ENCODE measurements at places on chromosomes 3 and 15.

- DNase-seq = no peak
Measured at GRCh38 chr3:26259176-26259575, 363.4 kb upstream of the LRRC3B start.

DNA sequence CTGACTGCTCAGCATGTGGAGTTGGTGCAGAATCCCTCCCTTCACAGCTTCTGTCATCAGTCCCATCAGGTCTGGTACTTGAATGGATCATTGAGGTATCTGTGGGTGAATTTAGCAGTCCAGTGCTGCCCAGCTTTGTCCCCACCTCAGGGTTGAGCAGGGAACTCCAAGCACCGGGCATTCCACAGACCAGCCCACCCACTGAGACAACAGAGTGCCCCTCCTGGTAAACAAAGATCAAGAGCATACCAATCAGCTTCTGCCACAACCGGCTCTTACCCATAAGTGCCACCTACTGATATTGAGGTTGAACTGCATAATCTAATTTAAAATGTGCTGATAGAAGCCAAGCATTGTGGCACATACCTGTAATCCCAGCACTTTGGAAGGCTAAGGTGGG is 57.1 kb upstream of the FXR1 start:
- no peak for DNase-seq

DNA sequence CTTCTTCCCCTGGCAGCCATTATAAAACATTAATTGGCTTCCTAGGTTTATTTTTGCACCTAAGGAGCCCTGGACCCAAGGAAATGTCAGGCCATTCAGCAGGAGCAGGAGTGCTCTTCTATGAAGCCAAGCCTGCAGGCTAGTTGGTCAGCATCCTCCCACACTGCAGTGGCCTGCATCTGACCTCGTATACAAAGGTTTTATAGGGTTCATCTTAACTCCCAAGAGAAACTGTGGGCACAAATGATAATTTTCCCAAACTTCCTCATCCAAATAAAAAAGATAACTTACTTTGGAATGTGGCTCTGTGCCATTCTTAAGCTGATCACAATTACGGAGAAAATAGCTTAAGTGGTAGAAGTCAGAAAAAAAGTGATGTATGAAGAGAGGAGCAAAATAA is 19.4 kb downstream of the PLSCR1 start:
- DNase-seq = no peak

DNA sequence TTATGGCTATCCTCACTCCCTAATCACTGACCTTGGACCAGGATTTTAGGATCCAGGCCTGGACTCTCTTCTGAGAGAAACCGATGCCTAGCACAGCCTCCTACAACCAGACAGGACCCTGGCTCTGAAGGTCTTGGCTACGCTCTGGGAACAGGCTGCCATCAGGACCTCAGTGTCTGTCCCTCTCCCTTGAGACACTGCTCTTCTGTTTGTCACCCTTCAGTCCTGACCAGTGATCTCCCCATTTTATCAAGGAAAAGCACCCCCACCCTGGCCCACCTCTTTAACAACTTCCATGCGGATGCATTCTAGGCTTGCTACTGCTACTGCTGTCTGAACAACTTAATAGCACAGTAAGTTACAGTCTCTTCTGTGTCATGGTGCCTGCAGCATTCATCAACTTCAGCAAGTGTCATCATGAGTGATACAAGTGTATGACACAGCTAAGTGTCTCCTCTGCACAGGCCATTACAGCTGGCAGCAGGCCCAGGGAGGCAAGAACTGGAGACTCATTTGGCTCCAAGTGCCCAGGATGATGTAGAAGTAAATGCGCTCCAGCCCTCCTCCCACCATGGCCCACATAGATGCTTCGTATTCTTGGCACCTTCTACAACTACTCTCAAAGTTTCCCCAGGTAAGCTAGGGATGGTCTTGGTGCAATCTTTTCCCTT is 302.4 kb downstream of the EPHB1 start:
- no peak for DNase-seq

DNA sequence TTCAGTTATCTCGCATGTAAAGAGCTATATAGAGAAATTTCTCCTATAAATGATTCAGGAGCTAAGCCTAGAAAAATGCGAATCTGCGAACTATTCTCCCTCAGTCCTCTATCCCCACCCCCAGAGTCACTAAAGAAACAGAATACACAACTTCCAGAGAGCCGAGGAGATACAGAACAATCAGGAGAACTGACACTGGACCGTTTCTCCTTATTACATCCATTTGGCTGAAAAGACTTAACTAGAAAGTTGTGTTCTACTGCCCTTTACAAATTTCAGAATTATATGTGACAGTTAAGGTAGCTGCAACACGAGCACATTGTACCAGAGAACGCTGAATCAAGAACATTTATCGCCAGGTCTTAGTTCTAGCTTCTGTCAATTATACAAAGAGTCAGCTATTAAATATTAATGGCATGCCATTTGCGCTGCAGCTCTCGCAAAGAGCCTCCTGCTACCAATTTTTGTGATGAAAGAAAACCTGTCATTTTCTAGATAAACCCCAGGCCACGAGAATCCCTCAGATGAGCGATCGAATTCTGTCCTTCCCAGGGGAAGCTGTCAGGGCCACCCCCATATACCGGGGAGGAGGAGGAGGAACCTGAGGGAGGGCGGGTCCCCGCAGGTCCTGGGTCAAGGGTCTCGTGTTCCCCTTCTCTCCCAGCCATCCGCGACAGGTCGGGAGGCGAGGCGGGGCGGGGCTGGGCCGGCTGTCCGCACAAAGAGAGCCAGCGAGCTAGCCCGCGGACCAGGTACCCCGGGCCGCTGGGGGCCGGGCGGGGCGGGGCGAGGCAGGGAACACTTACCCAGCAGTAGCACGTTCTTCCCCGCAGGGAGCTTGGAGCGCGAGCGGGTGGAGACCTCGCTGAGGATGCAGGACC is 878 bp downstream of the DYNC1LI1 start:
- peak; percentile 5 for DNase-seq

DNA sequence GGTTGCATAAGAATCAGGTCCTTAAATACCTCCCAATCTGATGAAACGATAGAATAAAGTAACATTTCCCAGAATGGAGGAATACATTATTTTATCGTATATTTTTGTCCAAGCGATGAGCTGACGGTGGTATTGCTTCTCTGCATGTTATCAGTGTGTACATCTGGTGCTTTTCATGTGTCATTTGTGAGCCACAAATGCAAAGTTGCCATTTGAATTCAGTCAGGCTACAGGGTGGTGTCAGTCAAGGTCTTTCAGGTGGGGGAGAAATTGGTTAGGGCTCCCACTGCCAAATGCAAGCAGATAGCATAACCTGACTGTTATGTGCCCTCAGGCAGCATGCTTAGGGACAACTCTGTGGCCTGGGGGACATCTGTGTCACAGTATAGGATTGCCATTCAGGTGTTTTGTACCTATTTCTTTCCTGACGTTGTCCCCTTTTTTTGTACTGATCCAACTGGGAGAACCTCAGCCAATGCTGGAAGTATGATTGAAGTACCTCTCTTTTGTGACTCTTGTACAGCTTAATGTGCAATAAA is 26.5 kb upstream of the TIMP4 start:
- DNase-seq = no peak

- DNase-seq = no peak
Measured at GRCh38 chr3:132726341-132726823, 4.2 kb upstream of the NPHP3 start.

GRCh38 chr15:75921732-75922703 is 18.3 kb downstream of the FBXO22 start:
- DNase-seq = no peak

- no peak for DNase-seq
Measured at GRCh38 chr3:143820466-143821221, 27.6 kb downstream of the SLC9A9 start.

GRCh38 chr3:86990012-86990733 is 776 bp downstream of the VGLL3 start:
- DNase-seq = no peak

GRCh38 chr15:43210172-43210745 is 10.6 kb downstream of the EPB42 start:
- no peak for DNase-seq

DNA sequence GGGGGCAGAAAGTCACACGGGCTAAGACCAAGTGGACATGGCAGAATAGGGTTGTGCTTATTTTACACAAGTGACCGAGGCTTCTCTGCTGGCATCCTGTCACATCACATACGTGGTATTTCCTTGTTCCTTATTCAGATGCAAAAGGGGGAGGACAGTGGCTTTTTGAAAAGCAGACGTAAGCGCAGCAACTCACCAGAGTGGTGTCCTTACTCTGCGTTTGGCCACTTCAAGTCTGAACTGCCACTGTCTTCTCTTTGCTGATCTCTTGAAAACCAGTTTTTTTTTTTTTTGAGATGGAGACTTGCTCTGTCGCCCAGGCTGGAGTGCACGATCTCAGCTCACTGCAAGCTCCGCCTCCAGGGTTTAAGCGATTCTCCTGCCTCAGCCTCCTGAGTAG is 113.2 kb downstream of the SOX2 start:
- DNase-seq = no peak

DNA sequence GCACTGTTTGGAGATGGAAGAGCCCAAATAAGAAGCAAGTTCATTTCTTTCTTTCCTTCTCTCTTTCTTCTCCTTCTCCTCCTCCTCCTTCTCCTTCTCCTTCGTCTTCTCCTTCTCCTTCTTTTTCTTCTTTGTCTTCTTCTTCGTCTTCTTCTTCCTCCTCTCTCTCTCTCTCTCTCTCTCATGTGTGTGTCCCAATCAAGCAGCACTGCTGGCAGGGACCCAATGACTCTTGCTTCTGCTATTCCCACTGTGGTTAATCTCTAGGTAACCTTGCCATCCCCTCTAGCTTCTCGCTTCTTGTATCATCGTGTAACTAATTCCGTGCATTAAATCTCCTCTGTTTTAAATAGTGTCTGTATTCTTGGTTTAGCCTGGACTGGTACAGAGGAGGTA is 26.1 kb upstream of the ZNF280D start:
- no peak for DNase-seq

DNA sequence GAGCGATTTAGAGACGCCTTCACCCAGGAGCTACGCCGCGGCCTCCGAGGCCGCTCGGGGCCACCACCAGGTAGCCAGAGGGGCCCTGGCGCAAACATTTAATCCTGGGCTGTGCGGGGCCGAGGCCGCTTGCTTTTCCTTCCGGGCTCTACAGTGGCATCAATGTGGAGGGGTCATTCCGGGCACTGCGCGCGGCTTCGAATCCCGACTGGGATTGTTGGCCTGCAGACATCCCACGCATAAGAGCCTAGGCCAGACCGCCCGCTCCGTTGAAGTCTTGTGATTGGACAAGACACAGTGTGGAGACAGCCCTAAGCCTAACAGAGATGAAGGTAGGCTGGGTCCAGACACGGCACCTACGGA is 568 bp upstream of the NCBP2 start:
- DNase-seq = no peak

DNA sequence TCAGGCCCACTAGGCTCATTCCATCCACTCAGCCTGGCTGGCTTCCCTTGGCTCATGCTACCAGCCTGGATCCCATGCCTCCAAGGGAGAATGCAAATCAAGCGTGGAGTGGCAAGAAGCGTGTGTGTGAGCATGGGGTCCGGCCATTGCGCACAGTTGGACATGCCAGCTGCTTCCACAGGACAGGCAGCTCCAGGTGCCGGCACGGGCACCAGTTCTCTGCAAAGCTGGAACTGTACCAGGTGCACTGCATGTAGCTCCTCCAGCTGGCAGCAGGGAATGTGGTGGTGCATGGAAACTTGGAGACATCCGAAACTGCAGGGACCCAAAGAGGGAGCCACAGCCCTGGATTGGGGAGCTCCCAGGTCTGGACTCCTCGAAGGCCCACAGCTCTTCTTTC is 449.8 kb downstream of the EPHA6 start:
- DNase-seq = no peak

GRCh38 chr3:87335931-87336330 is 59.5 kb upstream of the POU1F1 start:
- DNase-seq = no peak

DNA sequence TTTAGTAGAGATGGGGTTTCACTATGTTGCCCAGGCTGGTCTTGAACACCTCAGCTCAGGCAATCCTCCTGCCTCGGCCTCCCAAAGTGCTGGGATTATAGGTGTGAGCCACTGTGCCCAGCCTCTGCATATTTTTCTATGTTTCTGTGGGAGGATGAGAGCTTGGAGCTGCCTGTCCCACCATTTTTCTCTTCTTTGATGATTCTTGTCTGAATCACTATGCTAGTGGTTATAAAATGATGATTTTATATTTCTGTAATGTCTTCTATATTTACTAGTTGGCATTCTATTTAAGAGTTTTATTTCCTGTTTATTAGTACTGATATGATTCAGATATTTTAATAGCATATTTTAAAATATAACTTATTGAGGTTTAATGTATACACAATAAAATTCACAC is 69.7 kb downstream of the CHCHD6 start:
- no peak for DNase-seq

DNA sequence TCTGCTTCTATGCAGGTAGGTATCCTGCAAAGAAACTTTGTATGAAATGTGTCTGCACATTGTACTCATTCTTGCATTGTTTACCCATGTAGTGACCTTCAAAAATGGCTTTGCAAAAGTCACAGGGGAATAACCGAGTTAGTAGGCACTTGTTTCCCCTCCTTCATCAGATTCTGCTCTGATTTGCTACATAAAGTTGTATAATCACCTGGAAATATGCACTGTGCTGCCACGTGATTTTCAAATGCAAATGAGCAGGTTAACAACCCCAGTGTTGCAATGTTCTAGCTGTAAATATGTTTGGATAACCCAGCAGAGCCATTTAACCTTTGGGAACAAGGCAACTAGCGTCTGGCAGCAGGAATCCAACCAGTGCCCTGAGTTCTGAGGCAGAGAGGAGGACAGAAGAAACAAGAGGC is at the start of gene KNG1:
TSS of gene KNG1 (plus strand) at position 321 of the 419 bp plus-strand sequence. CDS start 184 bp downstream, outside the sequence.
- DNase-seq = no peak

DNA sequence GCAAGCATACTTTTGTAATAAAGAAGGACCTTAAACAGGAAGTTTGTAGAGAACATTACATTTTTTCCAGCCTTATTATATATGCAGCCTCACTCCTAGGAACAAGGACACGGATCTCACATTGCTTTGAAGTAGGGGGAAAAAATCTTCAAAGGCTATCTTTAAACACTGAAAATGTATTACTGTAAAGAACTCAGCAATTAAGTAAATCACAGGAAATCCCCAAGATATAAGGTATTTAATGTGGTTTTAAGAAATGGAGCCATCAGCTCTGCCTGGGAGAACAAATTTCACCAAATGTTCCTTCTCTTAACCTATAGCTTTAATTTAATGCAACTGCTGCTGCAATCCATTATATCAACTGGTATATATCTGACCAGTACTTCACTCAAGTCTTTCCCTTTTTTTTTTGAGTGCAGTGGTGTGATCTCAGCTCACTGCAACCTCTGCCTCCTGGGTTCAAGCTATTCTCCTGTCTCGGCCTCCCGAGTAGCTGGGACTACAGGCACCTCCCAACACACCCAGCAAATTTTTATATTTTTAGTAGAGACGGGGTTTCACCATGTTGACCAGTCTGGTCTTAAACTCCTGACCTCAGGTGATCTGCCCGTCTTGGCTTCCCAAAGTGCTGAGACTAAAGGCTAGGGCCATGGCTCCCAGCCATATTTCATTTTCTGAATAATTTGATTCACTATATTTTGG is 2.8 kb downstream of the BTLA start:
- no peak for DNase-seq

DNA sequence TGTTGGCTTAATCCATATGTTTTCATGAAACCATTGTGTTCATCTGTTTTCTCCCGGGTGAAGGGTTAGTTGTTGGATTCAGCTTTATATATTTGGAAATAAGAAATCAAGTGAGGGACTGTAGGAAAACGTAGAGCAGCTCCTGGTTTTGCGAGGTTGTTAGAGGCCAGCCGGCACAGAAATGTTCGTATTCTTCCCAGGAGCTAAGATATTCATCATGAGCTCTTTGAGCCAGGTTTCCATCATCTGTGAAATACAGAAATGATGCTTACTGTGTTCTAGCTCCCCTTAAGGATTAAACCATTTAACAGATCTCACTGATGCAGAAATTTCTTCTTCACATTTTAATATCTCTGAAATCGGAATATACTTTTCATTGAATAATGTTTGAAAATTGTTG is 235.5 kb downstream of the PTPRG start:
- no peak for DNase-seq

Data from stimulated activated CD4-positive, alpha-beta T cell treated with anti-CD3 and anti-CD28 coated beads, Interleukin-1b, Interleukin-23, amount 100 ng/mL, for 4 hours (primary cell).